NCI-H146 (cell line): ENCODE measurements at places on chromosomes 2 and 18.

DNA sequence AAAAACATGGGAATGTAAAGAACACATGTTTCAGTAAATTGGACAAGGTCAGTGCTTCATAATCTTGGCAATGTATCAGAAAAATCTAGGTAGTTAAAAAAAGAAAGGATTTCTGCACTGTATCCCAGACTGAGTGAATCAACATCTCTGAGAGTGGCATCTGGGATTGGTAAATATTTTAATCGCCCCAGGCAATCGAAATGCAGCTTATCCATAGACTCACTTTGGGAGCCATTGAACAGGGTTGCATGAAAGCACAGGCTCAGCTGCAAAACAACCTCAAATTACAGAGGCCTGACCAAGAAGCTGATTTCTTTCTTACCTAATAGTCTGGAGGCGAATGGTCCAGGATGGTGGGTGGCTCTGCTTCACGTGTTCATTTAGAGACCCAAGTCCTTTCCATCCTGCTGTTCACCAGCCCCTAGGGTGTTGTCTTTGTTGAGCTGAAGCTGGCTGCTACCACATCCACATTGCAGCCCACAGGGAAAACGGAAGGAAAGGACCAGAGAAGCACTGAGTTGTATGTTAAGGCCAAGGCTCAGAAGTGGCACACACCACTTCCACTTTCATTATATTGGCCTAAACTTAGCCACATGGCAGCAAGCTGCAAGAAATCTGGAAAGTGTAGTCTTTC, 59.0 kb downstream of the MOGAT1 start:
- DNase-seq = peak; percentile 46

DNA sequence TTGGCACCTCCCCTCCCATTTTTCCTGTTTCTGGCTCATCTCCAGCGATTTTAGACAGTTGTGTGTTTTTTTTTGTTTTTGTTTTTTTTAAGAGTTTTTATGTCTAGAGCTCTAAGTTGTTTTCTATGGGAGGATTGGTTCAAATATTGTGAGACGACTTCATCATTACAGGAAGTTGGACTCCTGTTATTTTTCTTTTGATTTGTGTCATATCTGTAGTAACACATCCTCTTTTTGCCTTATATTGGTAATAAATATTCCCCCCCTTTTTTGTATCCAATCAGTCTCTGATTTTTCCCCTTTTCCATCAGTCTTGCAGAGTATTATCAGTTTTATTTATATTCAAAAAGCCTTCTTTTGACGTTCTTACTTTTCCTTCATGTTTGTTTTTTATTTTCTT, 89.0 kb downstream of the KIAA1328 start:
- DNase-seq = no peak

DNA sequence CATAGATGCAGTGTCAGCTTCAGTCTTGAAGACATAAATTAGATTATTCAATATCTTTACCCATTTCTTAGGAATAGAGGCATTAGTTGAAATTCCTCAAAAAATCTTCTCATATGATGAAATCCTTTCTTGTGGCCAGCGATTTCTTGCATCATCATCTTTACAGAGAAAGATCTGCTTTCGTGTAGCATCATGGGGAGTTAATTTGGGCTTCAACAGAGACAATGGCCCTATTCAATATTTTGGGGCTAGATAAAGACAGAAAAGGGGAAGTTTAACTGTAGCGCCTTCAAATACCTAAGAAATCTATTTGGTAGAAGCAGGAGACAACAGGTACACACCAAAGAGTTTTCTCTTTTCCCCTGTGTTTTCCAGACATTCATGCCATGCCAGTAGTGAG, 73.8 kb downstream of the TGFA start:
- DNase-seq = no peak

DNA sequence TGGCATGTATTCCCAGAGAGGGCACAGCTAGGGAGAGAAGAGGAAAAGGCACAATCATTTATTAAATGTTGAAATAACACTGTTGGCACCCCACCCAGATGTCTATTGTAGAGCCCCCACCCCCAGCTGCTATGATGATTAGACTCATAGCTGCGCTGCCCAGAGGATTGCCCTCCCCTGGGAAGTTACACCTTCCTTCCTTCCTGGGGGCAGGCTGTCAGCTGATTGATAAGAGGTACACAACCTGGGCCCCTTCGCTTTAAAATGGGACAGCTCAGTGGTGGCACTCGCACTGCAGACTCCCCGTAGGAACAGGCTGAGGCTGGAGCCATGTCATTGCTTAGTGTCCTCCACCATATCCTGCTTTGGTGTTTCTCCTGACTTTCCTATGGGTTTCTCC, 18.1 kb downstream of the TEX51 start:
- no peak for DNase-seq

GRCh38 chr2:146068051-146068450, 1548.1 kb upstream of the ZEB2 start:
- no peak for DNase-seq
